DMS 273 treated with DMSO at 0.1 percent for 48 hours (cell line): ENCODE measurements at places on chromosomes 12 and 14.

GRCh38 chr14:25628390-25628789, 578.4 kb upstream of the STXBP6 start:
- DNase-seq = no peak

DNA sequence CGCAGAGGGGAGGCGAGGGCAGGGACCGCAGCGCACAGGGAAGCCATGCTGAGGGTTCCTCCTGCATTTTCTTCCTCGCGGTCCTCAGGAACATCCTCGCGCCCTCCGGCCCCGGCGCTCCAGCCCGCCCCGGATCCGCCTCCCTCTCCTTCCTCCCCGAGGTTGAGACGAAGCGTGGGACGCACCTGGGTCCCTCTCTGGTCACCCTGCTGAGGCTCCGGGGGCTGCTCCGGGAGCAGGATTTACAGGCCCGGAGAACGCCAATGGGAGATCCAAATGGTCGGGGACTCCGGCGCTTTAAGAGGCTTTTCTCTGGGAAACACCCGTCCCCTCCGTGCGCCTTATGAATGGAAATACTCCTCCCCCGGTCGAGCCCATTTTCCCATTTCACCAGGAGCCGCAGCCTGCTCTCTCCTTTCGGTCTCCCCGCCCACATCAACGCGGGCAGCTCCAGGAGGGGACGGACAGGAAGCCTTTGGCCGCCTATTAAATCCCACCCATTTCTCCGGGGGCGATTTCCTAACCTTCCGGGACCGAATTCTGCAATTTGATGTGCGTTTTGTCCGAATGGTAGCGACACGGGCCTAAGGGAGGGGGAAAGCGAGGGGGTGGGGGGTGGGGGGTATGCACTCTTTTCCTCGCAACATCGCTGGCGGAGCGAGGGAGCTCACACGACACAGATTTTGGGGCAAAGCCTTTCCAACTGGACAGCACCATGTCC, at the start of gene UNC79:
Gene UNC79 (plus strand): TSS at position 625 of the 721 bp plus-strand sequence. CDS start 91 bp downstream, at position 716.
- no peak for DNase-seq

- DNase-seq = no peak
Observed at GRCh38 chr14:55115460-55115859, 13.6 kb upstream of the LGALS3 start.

GRCh38 chr14:35332517-35333263, 40.5 kb downstream of the PSMA6 start:
- DNase-seq = no peak

- DNase-seq = no peak
Observed at GRCh38 chr12:53244337-53244736, 12.3 kb upstream of the RARG start.

GRCh38 chr12:15011162-15011561, 38.3 kb downstream of the PDE6H start:
- no peak for DNase-seq
